ENCODE measurements at places on chromosomes 16 and 17.

DNA sequence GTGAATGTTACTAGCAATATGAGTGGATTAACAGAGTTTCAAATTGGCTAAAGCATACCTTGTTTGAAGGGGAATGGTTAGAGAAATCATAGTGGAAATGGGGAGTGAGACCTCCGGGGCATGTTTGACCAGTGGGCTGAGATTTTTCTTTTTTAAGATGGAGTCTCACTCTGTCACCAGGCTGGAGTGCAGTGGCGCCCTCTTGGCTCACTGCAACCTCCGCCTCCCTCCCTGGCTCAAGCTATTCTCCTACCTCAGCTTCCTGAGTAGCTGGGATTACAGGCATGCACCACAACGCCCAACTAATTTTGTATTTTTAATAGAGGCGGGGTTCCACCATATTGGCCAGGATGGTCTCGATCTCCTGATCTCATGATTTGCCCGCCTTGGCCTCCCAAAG, 9.6 kb downstream of the CDRT15 start:
- DNase-seq = no peak

GRCh38 chr16:51012396-51012795, 138.7 kb downstream of the SALL1 start:
- DNase-seq = no peak

DNA sequence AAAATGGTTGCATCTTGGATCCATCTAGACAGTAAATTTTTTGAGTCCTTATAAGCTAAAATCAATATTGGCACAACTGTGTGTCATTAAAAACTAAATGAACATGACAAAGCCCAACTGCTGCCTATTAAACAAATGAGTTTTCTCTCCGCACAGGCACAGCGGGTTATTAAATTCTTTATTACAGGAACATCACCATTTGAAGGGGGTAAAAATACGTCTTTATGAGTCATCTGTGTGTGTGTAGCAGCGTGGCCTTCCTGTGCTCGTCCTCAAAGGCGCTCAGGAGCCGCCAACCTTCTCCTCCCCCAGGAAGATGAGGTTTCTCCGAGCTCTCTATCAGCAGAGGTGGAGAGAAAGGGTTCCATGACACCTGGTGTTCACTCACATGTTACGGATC, 62.6 kb upstream of the SDK2 start:
- no peak for DNase-seq

GRCh38 chr16:24508614-24509013, 30.8 kb upstream of the RBBP6 start:
- DNase-seq = no peak

DNA sequence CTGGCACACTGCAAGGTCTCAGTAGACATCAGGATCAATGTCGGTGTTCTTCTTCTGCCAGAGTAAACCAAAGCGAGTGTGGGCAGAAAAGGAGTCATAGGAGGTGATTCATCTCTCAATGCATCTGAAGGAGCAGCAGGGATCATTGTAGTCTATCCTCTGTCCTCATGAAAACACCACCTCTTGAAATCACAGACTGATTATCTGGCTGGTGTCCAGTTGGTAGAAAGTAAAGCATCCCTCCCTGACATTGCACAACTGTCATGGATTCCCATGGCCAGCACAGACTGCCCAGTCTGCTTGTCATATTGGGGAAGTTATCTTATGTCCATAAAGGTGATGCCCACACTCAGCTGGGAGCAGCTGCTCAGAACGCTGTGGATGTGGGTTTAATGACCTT, 74.1 kb downstream of the ABCC12 start:
- DNase-seq = no peak

GRCh38 chr16:72480911-72481310, 309.0 kb upstream of the PMFBP1 start:
- no peak for DNase-seq

- DNase-seq = peak; percentile 79
These were observed 218.5 kb upstream of the CIBAR2 start for GRCh38 chr16:85330694-85331188.

- peak; percentile 58 for DNase-seq
These were observed 45.3 kb downstream of the BRD7 start for GRCh38 chr16:50323335-50324011.

- peak; percentile 60 for DNase-seq
These were observed 390 bp downstream of the MNT start for GRCh38 chr17:2400474-2400866.

DNA sequence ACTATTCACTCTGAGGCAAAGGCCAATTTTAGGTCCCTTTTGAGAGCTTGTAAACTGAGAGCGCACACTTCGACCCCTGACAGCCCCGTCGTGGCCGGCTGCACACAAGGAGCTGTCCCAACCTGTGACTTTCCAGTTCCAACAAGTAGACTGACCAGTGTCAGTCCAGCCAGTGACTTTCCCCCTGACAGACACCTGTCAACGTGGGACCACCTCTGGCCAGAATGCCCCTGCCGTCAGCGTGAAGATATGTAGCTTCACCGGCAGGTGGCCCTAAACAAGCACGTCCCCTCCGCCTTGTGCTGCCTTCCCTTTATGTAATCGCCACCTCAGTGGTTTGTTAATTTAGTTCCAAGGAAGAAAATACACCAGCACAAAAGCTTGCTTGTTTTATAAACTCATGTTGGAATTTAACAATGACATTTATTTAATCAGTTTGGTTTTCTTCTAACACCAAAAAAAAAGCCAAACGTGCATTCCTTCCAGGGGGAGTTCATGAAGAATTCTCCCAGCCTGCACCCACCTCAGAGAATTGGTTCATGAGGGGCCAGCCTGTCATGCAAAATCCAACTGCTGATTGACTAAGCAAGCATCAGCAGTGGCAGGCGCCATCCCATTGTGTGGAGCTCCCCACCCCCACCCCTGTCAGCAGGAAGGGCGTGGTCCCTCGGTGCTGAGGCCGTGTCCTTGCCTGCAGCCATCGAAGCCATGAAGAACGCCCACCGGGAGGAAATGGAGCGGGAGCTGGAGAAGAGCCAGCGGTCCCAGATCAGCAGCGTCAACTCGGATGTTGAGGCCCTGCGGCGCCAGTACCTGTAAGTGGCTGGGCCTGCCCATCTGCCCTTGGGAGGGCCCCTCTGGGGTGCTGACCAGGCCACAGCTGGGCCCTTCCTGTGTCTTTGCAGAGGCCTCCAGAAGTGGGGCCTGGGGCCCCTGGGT, 33.9 kb downstream of the PLD6 start:
- no peak for DNase-seq

DNA sequence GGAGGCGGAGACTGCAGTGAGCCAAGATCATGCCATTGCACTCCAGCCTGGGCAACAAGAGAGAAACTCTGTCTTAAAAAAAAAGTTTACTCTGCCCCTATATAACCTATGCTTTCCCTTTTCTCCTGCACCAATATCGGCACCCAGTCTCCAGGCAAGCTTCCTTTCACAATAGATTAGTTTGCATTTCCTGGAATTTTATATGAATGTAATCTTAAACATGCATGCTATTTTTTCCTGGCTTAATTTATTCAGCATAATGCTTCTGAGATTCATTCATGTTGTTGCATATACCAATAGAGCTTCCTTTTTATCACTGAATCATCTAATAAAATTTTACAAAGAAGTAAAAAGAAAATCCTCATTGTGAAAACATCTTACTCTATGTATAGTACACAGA, 59.4 kb downstream of the USP32 start:
- no peak for DNase-seq
